ENCODE measurements at places on chromosomes 6 and 20.
A peak's percentile ranks its signal among the peaks of the same experiment; 100 is the strongest.

DNA sequence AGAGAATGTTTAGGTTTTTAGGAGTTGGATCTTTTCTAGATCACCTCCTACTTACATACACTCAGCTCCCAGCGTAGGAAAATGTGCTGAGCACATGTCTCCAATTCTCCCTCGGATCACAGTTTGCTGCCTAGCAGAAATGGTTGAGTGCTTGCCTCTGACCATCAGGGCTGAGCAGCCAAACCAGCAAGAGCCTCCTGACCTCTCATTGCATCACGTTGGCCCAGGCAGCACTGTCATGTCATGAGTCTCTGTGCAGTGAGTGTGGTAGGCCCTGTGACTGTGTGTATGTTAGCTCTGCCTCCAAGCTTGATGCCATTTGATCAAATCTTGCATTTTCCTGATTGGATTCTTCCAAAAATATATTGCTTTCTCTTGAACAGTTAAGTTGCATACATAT is 112.0 kb downstream of the LRRC1 start:
- DNase-seq: no peak

DNA sequence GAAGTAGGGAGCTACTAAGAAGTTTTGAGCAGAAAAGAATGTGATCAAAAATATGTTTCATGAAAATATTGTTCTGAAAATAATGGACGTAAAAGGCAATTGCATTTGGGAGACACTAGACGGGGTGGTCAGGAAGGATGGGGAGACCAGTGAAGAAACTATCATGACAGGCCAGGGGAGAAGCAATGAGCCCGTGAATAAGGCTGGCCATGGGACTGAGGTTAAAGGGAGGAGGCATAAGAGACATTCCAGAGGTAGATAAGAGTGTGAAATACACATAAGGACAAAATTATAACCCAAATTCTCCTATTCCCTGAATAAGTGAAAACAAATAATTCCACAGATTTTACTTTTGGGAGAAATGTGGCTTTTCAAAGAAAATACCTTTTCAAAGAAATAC is 51.7 kb downstream of the MARCKS start:
- DNase-seq: no peak

DNA sequence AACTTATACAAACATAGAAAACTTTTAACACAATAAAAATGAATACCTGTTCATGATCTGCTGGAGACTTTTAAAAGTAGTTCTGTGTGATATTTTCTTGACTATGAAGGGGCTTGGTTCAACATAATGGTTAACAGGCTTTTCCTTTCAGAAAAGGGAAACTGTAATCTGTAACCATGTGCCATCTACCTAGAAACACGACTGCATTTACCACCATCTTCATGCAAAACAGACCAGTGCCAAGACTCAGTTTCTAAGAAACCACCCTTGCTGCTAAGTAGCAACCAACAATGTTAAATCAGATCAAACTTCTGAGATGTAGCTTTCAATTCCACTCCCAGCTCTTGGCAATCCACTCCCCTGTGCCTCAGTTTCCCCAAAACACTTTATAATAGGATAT is 15.7 kb downstream of the STAU1 start:
- DNase-seq: no peak

DNA sequence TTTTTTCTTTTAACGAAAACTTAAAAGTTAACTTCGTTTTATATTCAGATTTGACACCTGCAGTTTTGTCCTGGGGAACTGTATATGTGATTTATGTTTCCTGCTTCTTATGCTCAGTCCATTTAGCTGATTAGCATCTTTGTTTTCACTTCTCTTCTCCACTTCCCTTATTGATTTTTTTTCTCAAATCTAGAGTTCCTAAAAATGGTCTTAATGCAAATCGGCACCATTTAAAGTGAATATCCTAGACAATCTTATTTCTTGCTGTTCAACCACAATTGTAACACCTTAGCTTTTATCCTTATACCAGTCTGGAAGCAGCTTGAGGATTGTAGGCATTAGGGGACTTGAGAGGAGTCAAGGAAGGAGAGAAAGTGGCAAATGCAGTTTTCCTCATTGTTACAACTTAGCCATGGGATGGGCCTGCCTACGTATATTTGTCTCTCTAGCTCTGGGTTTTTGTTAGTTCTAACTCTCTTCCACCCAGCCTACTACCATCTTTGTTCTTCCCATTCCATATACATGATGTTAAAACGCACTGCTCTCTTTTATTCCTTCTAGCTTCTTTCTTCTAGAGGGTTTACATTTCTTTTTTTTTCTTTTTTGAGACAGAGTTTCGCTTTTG is 8.5 kb downstream of the QRSL1 start:
- DNase-seq: no peak

GRCh38 chr20:12984069-12984765 is 24.6 kb upstream of the SPTLC3 start:
- no peak for DNase-seq

DNA sequence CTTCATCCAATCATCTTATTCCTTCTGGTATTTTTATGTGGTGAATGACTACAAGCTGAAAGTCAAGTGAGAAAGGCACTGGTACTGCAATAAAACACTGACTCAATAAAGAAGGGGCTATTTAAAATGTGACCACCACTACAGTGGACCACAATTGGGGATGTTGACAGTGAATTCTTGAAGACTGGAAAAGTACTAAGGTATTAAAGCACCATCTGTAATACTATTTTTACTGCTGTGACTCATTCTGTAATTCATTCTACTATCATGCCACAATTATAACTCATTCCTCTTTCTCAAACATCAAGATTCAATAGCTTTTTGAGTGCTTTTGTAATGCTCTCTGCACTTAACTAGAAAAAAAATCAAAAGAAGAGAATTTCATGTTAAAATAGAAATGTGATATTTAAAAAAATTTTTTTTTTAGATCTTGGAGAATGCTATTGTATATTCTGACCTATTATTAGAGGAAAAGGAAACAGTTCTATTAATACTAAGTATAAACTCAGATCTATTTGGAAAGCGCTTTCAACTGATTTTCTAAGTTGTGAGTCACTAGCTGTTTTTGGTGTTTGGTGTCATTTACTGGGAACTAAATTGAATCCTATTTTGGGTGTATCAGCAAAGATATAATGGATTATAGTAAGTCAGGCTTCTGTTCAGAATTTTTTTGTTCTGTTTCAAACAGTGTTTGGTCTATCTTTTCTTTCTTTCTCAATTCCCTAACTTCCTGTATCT is 104.7 kb upstream of the TMEM170B start:
- DNase-seq: no peak

- peak; percentile 18 for DNase-seq
Measured at GRCh38 chr6:133368664-133369063, 127.5 kb downstream of the EYA4 start.

- DNase-seq: no peak
Measured at GRCh38 chr6:146312608-146313007, 231.0 kb upstream of the RAB32 start.

- no peak for DNase-seq
Measured at GRCh38 chr6:33199687-33200218, 712 bp downstream of the RXRB start.

DNA sequence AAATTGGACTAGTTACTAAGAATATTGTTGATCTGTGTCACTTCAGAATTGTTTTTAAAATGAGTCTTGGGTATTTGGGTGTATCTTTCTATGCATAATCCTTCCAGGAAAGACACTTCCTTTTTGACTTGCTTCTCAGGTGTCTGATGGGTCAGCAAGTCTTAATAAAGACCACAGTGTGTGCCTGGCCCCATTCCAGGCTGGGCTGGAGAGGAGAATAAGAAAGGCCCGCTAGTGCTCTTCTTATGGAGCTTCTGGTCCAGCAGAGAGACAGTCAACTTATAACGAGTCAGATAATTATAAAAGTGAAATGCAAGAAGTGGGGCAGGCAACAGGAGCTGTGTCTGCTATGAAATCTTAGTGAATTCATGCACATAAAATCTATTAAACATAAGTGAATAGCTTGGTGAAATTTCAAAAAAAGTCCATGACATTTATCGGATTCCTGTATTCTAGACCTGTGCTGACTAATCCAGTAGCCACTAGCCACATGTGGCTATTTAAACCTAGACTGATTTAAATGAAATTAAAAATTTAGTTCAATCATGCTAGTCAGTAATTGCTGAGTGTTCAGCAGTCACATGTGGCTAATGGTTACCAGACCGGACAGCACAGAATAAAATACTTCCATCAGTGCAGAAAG is 42.6 kb downstream of the RNF144B start:
- no peak for DNase-seq

DNA sequence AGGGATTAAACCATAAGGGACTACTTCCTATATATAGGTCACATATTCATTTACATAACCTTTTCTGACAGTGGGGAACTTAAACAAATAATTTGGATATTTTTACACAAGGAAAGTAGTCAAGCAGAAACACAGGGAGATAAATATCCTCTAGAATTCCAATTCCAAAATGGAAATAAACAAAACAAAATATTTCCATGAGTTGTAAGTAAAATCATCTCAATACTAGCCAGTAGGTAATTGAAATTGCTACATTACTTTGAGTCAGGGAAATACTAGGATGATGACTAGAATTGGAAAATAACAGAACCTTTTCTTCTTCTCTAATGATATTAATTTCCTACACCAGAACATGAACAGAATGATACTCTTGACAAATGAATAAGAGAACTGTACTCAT is 1308.1 kb upstream of the GJE1 start:
- no peak for DNase-seq

- DNase-seq: peak; percentile 24
Measured at GRCh38 chr20:58716476-58717277, 24.1 kb downstream of the NPEPL1 start.

DNA sequence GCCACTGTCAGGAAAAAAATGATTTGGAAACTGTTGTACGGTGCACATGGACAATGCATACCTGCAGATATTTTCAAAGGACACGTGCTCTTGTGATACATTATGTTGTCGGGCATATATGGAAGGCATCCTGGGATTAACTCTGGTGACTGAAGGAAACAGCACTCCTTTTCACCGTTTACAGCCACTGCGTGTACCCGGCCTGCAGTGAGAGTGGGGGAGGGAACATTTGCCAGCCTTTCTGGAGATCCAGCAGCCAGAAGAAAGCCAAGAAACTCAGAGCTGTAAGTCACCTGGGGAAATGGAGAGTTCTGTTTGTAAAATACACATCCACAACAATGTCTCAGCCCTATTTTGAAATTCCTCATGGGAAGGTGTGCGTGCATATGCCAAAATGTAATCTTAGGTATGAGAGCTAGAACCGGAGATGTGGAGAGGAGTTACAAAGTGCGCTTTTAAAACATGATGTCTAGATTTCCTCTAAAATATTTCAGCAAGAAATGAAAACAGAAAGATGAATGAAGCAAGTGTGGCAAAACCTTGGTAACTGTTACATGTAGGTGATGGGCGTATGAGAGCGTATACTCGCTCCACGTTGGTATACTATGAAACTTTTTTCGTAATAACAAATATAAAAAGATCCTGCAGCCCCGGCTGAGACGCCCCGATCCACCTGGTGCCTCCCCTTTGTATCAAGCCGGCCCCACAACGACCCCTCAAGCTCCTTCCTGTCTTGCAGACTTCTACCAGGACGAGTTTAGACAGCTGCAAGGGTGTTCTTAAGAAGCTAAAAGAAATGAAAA is 8.6 kb upstream of the FOXF2 start:
- no peak for DNase-seq

DNA sequence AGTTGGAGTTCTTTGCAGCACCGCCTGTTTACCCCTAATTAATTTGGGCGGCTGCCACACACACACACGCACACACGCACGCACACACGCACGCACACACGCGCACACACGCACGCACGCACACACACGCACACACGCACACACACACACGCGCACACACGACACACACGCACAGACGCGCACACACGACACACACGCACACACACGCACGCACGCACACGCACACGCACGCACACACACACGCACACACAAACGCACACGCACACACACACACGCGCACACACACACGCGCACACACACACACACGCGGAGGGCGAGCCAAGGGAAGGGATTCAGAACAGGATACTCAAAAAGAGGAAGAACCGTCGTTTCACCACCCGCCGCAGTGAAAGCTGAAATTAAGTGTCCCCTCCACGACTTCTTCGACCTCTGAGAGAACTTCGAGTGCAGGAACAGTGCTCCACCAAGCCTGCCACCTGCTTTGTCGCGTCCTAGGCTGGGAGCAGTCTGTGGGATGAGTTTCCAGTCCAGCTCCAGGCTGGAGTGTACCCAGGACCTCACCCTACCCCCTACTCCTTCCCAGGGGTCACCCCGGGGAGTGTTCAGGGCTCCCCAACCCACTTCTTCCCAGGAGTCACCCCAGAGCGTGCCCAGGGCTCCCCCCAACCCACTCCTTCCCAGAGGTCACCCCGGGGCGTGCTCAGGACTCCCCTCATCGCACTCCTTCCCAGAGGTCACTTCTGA is 1.1 kb downstream of the RNASET2 start:
- no peak for DNase-seq

GRCh38 chr6:24923885-24924401 is 11.8 kb downstream of the RIPOR2 start:
- no peak for DNase-seq

- no peak for DNase-seq
Measured at GRCh38 chr6:159730332-159730676, 3.0 kb downstream of the WTAP start.

GRCh38 chr6:155201461-155202226 is 62.2 kb upstream of the CLDN20 start:
- no peak for DNase-seq

GRCh38 chr6:111591370-111591900 is 14.2 kb downstream of the TRAF3IP2 start:
- no peak for DNase-seq

GRCh38 chr6:2680264-2680922 is 70.3 kb downstream of the MYLK4 start:
- peak; percentile 28 for DNase-seq

GRCh38 chr6:159692303-159693127 is 526 bp downstream of the SOD2 start:
- peak; percentile 40 for DNase-seq

- no peak for DNase-seq
Measured at GRCh38 chr20:9401371-9401770, 113.0 kb upstream of the LAMP5 start.

GRCh38 chr6:147758303-147758702 is 249.8 kb downstream of the SAMD5 start:
- no peak for DNase-seq

DNA sequence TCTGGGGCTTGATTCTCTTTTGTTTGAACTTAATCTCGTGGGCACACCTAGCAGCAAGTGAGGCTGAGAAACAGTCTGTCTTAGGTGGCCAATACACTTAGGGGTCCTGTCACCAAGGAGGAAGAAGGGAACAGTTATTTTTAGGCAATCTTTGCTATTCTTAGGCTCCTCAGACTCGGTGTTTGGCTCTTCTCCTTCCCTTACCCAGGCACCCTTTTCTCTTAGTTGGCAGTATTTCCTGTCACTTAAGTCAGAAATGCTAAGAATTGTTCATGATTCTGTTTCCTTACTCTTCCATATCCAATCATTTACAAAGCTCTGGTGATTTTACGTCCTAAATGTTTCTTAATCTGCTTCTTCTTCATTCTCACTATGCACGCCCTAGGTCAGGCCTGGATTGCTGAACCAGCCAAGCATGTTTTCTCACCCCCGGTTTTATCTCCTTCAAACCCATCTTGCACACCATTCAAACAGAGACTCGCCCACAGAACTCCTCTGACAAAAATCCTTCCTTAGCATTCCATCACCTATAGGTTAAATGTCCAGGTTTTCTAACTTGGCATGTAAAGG is 45.2 kb upstream of the TMEM217 start:
- DNase-seq: no peak

- DNase-seq: no peak
Measured at GRCh38 chr6:89392823-89393222, 19.2 kb downstream of the RRAGD start.

Measured in NCI-H1092 (cell line).